ENCODE measurements at places on chromosomes 12 and 14.
A peak's percentile ranks its signal among the peaks of the same experiment; 100 is the strongest.

- DNase-seq, result no peak
Measured at GRCh38 chr12:4275016-4275869, 1.7 kb downstream of the CCND2 start.

- no peak for DNase-seq
Measured at GRCh38 chr12:63149909-63150712, 890 bp downstream of the AVPR1A start.

- DNase-seq, result no peak
Measured at GRCh38 chr14:59997449-59997848, 77.5 kb downstream of the LRRC9 start.

DNA sequence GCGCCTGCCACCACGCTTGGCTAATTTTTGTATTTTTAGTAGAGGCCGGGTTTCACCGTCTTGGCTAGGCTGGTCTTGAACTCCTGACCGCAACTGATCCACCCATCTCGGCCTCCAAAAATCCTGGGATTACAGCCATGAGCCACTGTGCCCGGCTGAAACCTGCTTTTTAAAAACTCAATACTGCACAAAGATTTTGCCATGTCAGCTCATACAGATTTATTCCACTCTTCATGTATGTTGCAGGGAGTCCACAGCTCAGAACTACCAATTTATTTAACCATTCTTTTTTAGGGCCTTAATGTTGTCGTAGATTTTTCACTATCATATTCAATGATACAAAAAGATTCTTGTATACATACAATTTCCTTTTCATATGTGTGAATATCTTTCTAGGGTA, 20.0 kb downstream of the ZCCHC8 start:
- DNase-seq, result no peak

DNA sequence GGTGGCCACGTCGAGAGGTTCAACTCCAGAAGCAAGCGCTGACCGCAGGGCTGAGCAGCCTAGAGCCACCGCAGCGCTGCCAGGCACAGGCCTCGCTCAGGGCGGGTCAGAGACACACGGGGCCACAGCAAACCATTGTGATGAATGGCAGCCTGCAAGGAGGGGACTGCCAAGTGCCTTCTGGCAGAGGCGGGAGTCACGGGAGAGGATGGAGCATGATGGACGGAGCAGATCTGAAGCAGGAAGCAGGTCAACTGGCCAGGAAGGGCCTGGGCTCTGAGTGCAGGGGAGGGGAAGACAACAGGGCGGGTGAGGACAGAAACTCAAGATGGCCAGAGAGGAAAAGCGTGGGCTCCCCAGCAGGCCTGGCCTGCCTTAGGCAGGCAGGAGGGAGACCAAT, 49.8 kb downstream of the CDC42BPB start:
- DNase-seq, result peak; percentile 64

- no peak for DNase-seq
Measured at GRCh38 chr12:1603269-1603993, 9.1 kb upstream of the FBXL14 start.

GRCh38 chr12:18849080-18849479, 111.2 kb downstream of the CAPZA3 start:
- DNase-seq, result no peak

GRCh38 chr12:31574803-31575575, 15.9 kb downstream of the DENND5B start:
- no peak for DNase-seq

GRCh38 chr12:85662207-85662602, 174.0 kb downstream of the RASSF9 start:
- no peak for DNase-seq

DNA sequence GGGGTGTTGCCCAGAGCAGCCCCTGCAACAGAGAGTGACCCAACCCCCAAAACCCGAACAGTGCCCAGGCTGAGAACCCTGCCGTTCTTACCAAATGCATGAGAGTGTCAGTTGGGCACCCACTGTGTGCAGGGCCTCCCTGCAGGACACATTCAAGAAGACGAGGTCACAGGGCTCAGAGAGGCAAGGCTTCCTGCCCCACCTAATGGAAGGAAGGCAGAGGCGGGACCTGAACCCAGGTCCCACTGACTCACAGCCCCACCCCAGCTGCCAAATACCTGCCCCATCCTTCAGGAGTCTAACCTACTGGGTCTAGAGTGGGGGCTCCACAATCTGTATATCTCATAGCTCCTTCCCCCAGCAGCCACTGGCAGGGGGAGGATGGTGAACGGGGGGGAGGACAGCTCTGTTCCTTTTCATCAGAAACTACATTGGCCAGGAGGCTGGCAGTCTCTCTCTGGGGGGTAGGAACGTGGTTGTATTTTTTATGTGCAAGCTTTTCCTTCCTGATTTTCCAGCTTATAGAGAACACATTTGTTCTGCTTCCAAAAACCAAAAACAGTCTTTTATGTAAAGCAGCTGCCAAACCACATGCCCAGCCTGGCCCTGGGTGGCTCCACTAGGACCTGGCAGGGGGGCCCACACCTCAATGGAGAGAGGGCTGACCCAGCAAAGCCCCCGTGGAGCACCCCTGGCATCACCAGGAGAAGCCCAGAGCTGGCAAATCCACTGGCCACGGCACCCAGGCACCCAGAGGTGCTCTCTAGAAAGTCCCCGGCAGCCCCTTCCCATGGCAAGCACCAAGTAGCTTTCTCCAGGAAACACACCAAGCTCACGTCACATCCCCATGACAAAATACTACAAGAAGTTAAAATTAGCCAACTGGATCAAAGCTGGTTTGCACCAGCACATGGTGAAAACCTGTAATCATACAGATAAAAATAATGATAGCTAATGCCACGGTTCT, 17.0 kb downstream of the NCOR2 start:
- DNase-seq, result no peak

GRCh38 chr14:87282266-87282665, 710.7 kb downstream of the GALC start:
- no peak for DNase-seq

DNA sequence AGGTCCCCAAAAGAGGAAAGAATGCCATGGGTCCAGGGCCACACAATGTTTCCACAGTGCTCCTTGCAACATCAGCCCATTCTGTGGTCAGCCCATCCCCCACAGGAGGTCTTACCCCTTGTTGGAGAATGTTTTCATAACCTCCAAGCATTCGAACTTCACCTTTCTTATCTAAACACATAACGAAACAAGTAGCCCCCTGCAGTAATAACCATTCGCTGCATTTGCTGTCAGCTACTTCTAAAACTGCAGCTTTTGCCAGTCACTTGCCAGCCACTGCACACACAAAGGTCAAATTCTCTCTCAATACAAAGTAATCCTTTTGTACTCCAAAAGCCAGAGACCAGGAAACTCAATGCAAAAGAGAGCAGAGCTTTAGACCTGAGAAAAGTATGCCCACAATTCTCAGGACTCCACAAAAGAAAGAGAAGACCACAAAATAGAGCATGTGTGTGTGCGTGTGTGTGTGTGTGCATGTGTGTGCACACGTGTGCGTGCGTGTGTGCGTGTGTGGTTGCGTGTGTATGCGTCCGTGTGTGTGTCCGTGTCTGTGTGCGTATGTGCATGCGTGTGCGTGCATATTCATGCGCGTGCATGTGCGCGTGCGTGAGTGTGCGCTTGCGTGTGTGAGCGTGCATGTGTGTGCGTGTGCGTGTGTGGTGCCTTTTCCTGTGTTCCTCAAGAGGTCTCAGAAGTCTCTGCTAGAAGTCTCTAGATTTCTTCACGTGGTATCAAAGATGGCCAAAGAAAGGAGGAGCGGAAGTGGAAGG, 31.7 kb upstream of the NINJ2 start:
- DNase-seq, result no peak
